ENCODE measurements at places on chromosomes 5 and 9.
A peak's percentile ranks its signal among the peaks of the same experiment; 100 is the strongest.

DNA sequence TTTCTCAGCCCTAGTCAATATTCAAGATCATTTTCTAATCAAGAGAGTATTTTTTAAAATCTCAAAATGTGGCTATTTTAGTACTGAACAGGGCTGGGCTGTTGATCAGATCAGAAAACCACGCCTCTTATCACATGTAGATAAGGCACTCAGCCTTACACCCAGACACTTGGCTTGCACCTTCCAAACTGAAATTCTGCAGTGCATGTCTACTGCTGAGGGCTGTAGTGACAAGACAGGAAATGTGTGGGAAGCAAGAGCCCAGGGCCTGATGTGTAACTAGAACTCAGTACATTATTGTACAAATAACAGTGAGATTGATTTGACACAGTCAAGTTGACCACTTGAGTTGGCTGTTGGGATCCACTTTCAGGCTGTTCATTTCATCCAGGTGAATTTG lies 48.6 kb downstream of the UBE2QL1 start:
- peak; percentile 55 for DNase-seq

DNA sequence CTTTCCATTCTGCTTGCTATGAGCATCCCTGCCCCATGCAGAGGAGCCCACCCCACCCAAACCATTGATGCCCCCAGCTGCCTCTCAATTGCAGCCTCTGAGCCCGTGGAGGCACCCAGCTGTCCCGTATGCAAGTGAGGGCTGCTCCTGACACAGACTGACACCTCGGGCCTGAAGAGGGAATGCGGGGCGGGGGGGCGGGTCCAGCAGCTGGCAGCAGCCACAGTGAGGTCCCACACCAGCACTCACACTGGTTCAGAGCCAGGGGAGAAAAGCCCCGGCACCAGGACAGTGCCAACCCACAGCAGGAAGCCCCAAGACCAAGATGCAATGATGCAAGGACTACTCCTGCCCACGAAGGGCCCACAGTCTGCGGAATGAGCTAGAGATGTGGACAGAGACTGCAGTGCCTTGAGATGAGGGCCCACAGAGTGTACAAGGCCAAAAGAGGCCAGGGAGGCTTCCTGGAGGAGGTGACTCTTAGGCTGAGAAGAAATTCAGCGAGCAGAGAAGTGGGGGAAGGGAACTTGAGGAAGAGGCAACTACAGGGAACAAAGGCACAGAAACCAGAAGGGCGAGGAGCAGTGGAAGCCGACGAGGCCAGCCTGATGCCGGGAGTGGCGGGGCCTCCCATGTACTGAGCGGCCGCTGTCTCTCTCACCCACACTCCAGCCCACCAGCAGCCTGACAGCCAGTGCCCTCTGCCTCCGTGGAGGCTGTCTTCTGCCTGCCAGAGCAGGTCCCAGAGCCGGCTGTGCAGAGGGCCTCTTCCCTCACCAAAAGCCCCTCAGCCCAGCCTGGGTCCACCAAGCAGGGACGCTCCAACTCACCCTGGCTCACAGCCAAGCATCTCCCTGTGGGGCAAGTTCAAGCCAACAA lies 9.2 kb downstream of the EEIG1 start:
- DNase-seq = peak; percentile 58

GRCh38 chr9:15317836-15318235 lies 10.8 kb upstream of the TTC39B start:
- no peak for DNase-seq

DNA sequence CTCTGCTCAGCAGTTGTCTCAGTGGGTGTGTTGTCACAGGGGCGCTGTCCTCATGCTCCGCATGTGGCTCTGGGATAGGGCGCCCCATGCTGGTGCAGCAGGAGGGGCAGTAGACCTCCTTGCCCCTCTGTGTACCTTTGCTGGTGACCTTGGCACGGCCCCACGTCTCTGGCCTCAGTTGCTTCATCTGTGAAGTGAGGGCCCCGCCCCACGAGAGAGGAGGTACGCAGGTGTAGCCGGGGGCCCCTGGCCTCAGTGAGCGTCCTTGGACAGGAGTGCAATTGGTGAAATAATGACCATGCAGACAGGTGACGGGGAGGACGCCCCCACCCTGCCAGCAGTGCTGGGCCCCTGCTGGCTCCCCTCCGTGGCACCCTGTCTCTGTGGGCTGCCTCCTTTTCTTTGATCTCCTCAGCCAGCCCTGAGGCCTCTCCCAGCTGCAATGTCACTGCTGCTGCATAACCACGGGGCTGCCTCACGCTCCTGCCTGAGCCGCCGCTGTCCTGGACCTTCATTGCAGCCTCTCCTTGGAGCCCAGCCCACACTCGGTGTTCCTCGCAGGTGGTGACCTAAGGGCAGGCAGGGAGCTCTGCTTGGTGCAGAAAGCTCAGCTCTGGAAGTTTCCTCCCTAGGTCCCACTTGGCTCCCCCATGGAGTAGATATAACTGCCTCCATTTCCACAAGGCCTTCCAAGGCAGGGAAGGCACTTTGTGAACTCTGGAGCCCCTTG lies 57.3 kb downstream of the PHF2 start:
- DNase-seq = no peak

DNA sequence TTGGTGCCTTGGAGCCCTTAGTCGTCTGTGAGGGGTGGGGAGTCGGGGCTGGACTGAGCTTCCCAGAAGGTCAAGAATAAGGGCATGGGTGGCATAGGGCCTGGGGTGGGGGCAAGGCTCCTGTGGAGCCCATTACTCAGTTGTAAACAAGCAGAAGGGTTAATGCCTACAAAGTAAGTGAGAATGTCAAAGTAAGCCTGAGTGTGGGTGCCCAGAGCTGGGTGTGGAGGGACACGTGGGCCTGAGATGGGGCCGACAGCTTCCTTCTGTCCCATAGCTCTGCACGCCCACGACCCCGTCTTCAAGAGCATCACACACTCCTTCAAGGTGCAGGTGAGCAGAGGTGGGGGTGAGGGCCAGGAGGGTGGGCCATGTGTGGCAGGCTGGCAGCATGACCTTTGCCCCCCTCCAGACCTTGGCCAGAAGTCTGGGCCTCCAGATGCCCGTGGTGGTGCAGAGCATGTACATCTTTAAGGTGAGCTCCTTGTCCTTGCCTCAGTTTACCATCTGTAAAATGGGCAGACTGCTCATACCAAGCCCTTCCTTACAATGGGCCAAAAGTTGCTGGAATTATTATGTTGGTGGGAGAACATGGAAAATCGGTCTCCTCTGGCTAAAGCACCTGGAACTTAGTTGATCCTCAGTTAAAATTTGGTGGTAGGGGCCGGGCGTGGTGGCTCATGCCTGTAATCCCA lies 11.1 kb downstream of the DOLK start:
- no peak for DNase-seq

DNA sequence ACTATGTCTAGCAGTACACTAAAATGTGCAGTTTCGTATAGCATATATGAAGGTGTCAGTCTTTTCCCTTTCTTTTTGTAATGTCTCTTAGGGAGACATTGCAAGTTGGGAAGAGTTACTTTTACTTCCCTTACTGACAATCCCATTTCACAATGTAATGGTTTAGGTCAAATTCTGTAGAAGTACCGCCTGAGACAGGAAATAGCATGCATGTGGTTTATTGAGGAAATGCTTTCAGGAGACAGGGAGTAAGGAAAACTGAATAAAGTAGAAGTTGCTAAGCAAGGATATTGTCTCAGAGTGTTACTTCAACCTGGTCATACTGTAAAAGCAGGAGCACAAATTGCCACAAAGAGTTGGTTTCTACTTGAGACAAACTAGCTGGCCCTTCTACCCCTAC lies 32.1 kb upstream of the MSANTD3 start:
- DNase-seq = no peak

DNA sequence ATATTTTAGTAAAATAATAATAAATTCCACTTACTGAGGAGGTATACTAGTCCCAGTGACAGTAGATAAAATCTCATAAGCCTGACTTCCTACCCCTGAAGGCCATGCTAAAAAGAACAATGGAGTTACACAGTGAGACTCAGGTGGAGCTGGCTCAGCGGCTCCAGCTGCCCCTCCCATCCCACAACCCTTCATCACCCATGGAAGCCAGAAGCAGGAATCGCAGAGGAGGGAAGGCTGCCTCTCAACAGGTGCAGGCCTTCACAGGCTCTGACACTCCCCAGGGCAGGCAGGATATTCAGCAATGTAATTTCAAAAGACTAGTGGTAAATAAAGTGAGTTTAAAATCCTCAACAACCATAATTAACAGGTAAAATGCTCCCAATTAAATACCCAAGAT lies 67.5 kb downstream of the FANCC start:
- no peak for DNase-seq

- DNase-seq = peak; percentile 22
Measured at GRCh38 chr9:134597957-134598883, 43.4 kb upstream of the COL5A1 start.

GRCh38 chr9:132042324-132042723 lies 37.3 kb downstream of the MED27 start:
- DNase-seq = peak; percentile 48

- peak; percentile 16 for DNase-seq
Measured at GRCh38 chr5:133396814-133397213, 215.5 kb downstream of the FSTL4 start.

DNA sequence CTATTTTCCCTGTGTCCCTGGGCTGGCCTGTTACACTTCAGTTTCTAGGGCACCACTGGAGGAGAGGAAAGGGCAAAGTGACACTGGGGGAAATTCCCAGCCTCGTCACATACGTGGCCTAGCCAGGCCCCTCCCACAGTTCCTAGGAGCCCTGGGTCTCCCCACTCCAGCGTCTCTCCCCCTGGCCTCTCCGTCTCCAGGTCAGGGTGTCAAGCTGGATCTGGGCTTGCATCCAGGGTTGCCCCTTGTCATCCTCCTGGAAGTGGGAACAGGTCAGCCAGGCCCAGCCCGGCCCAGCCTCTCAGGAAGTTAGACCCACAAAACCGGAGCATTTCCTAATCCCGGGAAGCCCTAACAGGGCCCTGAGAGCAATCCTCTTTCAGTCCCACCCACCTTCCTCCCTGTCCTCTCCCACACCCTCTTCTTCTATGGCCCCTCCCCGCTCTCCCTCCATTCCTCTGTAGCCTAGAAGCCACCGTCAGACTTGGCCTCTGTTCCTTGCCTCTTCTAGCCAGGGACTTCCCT lies 4.7 kb upstream of the TNIP1 start:
- DNase-seq = no peak

DNA sequence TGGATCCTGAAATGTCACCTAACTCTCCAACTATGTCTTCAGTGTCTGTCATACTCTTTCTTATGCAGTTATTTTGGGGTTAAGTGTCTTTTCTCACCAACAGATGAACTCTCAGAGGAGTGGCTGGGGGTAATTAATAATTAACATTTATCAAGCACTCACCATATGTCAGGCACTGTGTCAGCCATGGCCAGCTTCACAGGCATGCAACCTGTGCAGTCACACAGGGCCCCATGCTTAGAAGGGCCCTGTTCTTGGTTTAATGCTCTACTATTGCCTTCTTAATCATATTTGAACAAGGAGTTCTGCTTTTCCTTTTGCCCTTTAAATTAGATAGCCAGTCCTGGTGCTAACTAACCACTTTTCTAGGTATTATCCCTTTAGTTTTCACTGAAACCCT lies 3.4 kb upstream of the GRPEL2 start:
- DNase-seq = no peak

Measured in hematopoietic multipotent progenitor cell treated with erythropoietin and hydrocortisone succinate and interleukin-3 and kit ligand, for 4 days (in vitro differentiated cells).